Stimulated activated CD8-positive, alpha-beta memory T cell treated with anti-CD3 and anti-CD28 coated beads, Interleukin-4, amount 100 ng/mL, for 4 hours (primary cell): ENCODE measurements at places on chromosomes 16 and 17.

DNA sequence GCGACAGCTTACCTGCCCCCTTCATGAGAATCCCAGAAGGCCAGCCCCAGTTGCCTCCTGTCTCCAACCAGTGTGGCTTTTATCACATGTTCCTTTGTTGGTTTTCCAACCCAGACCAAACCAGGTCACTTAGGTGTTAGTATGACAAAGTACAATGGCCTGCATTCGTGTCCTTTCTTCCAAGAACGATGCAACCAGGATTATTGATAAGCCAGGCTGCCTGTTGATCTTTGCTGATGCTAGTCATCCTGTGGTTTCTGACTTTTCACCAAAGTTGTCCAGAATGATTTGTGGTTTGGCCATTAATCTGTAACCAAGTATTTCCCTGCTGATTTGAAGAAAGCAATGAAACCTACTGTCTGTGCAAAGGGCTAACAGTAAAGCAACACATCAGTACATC lies 191.4 kb downstream of the CYLD start:
- DNase-seq = no peak

GRCh38 chr16:55470533-55471371 lies 8.2 kb upstream of the MMP2 start:
- no peak for DNase-seq

GRCh38 chr16:56469748-56470147 lies 18.4 kb downstream of the OGFOD1 start:
- no peak for DNase-seq

DNA sequence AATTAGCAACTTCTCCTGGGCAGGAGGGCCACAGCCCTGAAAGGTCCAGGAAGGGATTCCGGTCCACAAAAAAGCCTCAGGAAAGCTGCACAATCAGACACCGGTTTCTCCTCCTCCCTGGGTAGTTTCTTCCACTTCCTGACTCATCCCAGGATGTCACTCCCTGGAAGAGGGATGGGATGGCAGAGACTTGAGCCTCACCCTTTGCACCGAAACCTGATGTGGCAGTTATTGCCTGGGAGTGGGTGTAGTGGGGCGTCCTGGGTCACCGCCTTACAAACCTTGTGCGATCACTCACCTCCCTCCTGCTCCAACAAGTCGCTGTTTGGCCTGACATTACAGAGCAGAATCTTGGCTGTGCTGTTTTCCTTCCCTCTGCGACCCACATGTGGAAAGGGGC lies 70.8 kb downstream of the LYRM1 start:
- DNase-seq = no peak

- DNase-seq = no peak
Measured at GRCh38 chr17:57557834-57558681, 187.0 kb downstream of the CCDC182 start.

- DNase-seq = no peak
Measured at GRCh38 chr17:49452201-49452600, 37.5 kb upstream of the PHB1 start.

GRCh38 chr17:62681061-62681938 lies 53.8 kb downstream of the MRC2 start:
- no peak for DNase-seq
